ENCODE measurements at places on chromosomes 4 and X. TPM values are rescaled to one million over a fixed set of nuclear protein-coding genes. Genes with fewer than 3 reads are reported as not detected.

TCP11X2 gene
- not detected for total RNA-seq

SULT1E1 gene
- total RNA-seq, result not detected

KANTR gene
- 5.0 TPM for total RNA-seq

DNA sequence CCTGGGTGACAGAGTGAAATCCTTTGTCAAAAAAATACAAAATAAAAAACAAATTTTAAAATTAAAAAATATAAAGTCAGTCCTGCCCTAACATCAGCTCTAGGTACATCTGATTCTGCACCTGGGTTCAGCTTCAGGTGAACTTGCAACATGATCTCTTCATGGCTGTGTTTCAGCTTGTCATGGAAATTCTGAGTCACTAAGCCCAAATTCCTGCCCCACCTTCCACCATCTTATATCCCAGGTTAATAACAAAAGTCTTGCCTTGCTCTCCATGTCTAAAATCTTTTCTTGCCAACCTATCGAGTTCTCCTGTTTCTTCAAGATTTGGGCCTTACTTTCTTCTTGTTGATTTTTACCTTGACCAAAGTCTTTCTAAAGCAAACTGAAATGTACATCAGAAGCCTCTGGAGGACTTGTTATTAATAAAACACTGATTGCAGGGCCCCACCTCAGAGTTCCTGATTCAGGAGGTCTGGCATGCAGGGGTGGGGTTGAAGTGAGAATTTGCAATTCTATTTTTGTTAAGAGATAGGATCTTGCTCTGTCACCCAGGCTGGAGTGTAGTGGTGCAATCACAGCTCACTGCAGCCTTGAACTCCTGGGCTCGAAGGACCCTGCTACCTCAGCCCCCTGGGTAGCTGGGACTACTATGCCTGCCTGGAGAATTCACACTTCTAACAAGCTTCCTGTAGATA, 125.8 kb upstream of the VCX3A start:
- no peak for DNase-seq

- DNase-seq, result no peak
Observed at GRCh38 chr4:46946919-46947536, 38.0 kb upstream of the COX7B2 start.

GRCh38 chr4:176320976-176321361, 1.2 kb downstream of the SPCS3 start:
- no peak for DNase-seq

DNA sequence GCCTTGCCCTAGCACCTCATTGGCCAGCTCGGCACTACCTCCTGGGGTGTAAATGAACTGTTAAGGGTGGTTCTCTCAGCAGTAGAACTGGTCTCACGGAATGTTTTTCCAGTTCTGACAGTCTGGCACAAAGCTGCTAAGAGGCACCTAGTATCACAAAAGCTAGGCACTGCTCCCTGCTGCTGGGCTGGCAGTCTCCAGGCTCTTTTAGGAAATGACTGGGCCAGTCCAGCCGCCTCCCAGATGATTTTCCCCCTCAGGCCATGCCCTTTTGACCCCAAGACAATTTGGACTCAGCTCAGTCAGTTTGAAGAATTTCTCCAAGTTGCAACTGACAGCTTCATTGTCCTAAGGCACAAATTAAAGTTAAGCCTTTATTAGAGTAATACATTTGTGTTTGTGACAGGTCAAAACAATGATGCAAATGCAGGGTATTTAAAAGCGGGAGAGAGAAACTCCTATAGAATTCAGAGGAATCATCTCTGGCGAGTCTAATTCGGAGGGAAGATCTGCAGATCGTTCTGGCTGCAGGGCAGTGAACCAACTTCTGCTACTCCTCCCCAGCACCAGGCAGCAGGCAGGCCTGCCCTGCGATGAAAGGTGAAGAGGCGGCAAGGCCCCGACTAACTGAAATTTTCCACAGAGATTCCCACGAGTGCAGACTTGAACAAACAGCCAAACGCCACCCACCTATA, 7.9 kb downstream of the FRMD7 start:
- DNase-seq, result no peak

DNA sequence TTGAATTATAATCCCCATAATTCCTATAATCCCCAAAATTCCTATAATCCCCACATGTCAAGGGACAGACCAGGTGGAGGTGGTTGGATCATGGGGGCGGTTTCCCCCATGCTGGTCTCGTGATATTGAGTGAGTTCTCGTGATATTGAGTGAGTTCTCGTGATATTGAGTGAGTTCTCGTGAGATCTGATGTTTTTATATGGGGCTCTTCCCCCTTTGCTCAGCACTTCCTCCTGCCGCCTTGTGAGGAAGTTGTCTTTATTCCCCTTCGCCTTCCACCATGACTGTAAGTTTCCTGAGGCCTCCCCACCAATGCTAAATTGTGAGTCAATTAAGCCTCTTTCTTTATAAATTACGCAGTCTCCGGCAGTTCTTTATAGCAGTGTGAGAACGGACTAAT, 36.6 kb upstream of the GPR78 start:
- DNase-seq, result no peak

GRCh38 chrX:71170660-71171059, 26.0 kb downstream of the NLGN3 start:
- no peak for DNase-seq

GRCh38 chrX:150899191-150899757, 806 bp upstream of the CD99L2 start:
- DNase-seq, result peak; percentile 28

DNA sequence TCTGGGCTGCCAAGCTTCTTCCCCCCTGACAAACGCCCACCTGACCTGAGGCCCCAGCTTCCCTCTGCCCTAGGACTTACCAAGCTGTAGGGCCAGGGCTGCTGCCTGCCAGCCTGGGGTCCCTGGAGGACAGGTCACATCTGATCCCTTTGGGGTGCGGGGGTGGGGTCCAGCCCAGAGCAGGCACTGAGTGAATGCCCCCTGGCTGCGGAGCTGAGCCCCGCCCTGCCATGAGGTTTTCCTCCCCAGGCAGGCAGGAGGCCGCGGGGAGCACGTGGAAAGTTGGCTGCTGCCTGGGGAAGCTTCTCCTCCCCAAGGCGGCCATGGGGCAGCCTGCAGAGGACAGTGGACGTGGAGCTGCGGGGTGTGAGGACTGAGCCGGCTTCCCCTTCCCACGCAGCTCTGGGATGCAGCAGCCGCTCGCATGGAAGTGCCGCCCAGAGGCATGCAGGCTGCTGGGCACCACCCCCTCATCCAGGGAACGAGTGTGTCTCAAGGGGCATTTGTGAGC, 37.0 kb downstream of the HTRA3 start:
- DNase-seq, result peak; percentile 38

- no peak for DNase-seq
Observed at GRCh38 chr4:71405791-71406190, 67.0 kb downstream of the SLC4A4 start.

GRCh38 chrX:13198056-13198761, 121.6 kb downstream of the ATXN3L start:
- DNase-seq, result no peak

DNA sequence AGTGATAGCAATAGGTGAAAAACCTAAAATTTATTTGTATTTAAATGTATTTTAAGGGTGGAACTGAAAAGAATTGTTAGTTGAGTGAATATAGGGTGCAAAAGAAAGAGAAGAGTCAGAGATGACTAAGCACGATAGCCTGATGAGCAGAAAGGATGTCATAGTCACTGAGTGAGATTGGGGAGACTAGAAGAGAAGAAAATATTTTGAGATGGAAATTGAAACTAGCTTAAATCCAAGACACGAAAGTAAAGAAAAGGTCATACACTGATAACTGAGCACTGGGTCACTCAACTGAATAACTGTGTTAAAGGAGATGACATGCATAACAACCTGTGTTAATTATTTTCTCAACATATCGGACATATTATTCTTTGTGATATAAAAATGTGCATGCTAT, 55.5 kb downstream of the SPANXN4 start:
- no peak for DNase-seq

GRCh38 chr4:173538909-173539445, 8.9 kb upstream of the HAND2 start:
- no peak for DNase-seq

GRCh38 chr4:80393970-80394250, 58.4 kb downstream of the CFAP299 start:
- DNase-seq, result no peak

GRCh38 chr4:145843639-145844038, 95.0 kb downstream of the ZNF827 start:
- no peak for DNase-seq

DNA sequence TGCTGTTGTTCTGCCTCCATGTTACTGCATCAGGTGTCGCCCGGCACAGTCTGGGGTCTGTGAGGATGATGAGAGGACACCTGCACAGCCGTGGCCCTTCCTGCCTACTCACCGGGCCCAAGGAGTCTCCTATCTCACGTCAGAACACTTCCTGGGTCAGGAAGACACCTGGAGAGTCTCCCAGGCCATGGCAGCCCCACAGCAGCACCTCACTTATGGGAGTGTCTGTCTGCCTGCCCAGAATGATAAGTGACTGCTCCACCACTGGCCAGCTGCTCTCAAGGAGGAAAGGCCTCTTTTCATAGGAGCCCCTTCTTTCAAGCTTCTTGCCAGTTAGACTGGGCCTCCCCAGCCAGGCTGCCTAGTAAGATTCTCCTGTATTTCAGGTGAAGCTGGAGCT, 56.1 kb downstream of the NELFA start:
- no peak for DNase-seq

DNA sequence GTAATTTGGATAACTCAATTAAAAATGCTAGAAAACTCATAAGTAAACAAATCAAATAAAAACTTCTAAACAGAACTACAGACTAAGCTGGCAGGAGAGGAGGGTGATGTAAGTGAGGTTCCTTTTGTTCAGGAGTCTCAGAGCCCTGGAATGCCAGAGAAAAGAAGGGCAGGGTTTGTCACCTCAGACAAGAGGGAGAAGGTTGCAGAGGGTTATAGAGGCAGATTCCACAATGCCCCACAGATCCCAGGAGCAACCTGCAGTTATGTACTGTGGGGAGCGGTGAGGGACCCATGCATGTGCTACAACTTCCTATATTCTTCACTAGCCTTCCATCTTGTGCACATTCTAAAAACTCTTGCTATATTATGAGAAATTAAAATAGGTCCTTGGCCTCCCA, 129.7 kb downstream of the CFAP299 start:
- no peak for DNase-seq

DNA sequence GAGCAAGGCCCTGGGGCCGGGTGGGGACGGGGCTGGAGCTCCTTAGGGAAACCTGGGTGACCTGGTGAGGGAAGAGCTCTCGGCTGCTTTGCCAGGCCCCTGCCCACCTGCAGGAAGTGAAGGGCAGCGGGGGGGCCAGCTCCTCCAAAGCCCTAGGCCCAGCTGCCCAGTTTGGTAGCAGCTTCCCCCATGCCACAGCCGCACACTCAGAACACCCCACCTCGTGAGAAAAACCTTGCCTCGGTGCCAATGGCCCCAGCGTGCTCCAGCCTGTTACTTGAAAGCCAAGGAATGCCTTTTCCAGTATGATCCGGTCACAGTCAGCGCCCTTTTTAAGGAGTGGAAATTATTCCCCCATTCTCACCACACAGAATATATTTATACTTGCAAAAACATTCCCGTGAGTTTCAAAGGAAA, 38.3 kb downstream of the ACOX3 start:
- DNase-seq, result no peak

- no peak for DNase-seq
Observed at GRCh38 chrX:97490656-97491055, 606.9 kb downstream of the RPA4 start.

DNA sequence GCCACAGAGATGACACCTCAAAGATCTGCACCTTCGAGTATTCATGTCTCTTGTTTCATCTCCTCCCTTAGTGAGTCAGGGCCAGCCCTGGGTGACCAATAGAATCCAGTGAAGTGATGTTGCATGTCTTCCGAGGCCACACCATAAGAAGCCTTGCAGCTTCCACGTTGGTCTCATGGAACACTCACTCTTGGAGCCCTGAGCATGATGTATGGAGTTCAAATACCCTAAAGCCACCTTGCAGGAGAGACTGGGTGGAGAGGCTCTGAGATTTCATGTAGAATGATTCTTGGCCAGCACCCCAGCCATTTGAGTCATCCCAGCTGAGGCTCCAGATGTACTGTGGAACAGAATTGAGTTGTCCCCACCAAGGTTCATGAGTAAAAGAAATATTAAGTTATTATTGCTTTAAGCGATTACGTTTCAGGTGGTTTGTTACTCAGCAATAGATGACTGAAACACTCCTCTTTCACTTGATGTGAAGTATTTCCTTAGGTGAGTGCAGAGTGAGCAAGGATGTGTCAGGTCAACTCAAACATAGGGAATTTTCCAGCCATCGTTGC, 5.0 kb upstream of the RP2 start:
- no peak for DNase-seq

DNA sequence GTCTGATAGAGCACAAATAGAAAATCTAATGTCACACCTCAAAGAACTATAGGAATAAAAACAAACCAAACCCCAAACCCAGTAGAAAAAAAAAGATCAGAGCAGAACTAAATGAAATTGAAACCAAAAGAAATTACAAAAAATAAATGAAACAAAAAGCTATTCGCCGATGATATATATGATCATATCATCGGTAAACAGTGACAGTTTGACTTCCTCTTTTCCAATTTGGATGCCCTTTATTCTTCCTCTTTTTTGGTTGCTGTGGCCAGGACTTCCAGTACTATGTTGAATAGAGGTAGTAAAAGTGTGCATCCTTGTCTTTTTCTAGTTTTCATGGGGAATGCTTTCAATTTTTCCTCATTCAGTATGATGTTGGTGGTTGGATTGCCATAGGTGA, 215.3 kb upstream of the AR start:
- no peak for DNase-seq

DNA sequence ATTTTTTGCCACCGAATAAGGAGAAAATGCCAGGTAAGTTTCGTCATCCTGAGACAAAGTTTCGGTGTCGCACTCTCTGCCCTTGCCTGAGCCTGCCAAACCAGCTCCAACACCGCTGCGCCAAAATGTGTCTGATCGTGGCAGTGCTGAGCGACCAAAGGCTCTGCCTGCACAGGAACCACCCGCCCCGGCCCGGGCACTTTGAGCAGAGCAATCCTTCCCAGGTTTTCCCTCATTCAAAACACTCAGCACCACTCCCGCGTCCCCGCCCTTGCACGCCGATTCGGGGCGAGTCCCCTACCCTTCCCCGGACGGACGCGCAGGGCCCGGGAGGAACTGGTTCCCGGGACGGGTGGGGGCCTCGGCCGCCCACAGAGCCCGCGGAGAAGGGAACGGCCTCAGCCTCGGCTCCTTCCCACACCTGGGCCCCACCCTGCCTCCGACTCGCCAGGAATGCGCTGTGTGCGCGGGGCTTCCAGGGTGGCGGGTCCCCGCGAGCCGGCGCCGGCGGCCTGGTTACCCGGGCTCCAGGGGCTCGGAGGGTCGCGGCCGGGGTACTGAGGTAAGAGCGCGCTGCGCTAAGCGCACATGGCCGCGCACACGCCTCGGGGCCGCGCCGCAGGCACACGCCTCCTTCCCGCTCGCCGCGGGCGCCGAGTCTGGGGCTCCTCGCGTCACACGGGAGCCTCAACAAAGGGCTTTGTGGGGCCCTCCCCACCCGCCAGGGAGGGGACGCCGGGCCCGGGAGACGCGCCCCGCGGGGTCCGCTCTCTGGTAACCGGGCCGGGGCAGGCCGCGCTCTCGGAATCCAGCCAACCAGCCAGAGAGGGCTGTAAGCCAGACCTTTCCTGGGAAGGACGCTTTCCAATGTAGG, at the start of gene C4orf36:
C4orf36 (minus strand) TSS at position 661 of the 874 bp plus-strand sequence. CDS start 902 bp downstream, outside the sequence.
- peak; percentile 50 for DNase-seq

GRCh38 chr4:52760256-52760655, 9.0 kb upstream of the ERVMER34-1 start:
- DNase-seq, result no peak

- no peak for DNase-seq
Observed at GRCh38 chrX:11382930-11383329, 89.7 kb downstream of the AMELX start.

- DNase-seq, result no peak
Observed at GRCh38 chr4:118865091-118865708, 23.5 kb upstream of the SYNPO2 start.

Data from left ventricle myocardium inferior (tissue), 1 donor.